ENCODE measurements at places on chromosomes 12 and 14.

- DNase-seq: no peak
These were observed 114.2 kb downstream of the PCNX1 start for GRCh38 chr14:71021347-71022011.

DNA sequence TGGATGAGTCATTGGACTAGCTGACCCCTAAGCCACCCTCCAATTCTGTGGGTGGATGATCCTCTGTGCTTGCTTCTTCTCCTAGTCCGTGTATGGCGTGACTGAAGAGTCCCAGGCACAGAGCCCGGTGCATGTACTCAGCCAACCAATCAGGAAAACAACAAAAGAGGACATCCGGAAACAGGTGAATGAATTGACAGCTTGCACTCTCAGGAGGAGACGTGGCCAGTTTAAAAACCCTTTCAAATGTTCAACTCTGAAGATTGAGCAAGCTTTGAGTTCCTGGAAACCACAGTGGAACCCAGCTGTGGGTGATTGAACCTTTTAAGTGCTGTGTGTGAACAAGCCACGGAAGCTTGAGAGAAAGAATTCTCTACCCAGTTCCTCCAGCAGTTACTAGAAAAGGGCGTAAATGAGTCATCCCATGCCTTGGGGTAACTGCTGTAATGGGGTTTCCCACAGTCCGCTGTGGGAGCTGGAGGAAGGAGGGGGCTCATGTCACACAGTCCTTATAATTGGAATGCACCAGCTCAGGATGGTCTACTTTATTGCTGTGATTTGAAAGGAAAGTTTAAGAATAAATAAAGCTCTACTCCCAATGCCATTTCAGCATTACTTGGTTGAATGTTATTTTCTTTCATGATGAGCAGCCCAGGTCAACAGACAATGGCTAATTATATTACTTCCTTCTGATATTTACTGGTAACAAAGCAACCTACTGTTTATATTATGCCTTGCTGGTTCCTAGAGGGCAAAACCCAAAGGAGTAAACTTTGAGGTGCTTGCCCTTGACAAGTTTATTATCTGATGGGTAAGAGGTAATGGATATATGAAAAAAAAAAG, 417.0 kb downstream of the DPF3 start:
- peak; percentile 8 for DNase-seq

DNA sequence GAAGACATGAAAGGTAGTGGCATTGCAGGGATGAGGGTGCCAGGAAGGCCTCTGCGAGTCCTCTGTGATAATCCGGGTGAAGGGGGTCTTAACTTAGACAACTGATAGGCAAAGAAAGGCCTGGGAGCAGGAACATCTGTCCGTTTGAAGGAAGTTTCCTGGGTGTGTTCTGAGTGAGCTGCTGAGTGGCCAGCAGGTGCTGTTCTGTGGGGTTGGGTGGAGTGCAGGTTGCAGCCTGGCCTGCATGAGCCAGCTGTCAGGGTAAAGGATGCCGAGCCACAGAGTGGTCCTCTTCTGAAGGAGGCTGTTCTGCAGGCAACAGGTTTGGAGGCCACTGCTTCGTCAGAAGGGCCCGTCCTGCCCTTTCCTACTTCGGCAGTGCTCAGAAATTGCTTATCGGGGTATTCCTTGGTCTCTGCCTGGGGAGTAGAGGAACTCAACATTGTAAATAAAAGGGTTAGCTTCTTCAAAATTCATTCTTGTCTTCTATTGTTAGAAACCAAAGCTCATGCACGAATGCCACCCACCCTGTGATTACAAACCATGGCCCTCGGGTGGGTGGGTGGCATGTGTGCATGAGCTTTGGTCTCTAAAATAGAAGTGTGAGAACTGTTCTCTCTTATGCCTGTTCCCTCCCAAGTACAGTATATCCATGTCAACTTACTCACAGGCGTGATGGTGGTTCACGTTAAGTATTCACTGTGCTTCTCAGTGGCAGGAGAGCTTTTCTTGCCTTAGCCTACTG, 118.9 kb downstream of the CHST11 start:
- no peak for DNase-seq

- no peak for DNase-seq
These were observed 232.8 kb downstream of the SLC2A13 start for GRCh38 chr12:39873065-39873464.

DNA sequence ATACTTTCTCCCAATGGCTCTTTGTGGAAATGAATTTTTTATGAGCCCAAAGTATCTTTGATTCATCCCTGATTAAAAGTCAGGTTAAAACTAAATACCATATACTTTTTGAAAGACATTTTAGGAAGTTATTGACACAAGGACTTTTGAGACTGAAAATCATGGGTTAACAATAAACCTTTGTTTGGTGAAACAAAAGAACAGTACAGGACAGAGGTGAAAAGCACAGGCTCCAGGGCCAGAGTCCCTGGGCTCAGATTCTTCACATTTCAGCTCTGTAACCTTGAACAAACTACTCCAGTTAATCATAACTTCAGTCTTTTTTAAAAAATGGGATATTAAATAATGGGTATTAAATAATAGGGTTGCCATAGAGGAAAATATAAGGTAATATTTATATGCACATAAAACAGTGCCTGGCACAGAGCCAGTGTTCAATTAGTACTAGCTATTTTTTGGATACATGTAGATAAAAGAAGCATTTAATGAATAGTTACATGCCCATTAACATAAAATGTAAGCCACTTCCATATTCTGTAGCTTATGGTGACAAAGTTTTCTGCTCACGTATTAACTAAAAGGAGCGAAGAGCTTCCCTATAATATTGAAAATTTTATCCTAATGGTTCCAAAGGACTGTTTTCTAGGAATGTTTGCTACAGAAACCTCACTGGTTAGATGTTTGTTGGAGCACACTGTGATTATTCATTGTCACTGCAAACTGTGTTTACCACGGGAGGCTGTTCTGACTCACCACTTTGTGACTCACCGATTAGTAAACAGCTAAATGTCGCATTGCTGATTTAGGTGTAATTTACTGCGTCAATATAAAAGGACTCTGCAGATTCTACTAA, 255.4 kb downstream of the DAD1 start:
- no peak for DNase-seq

GRCh38 chr14:53037016-53037415, 86.2 kb upstream of the FERMT2 start:
- DNase-seq: no peak

DNA sequence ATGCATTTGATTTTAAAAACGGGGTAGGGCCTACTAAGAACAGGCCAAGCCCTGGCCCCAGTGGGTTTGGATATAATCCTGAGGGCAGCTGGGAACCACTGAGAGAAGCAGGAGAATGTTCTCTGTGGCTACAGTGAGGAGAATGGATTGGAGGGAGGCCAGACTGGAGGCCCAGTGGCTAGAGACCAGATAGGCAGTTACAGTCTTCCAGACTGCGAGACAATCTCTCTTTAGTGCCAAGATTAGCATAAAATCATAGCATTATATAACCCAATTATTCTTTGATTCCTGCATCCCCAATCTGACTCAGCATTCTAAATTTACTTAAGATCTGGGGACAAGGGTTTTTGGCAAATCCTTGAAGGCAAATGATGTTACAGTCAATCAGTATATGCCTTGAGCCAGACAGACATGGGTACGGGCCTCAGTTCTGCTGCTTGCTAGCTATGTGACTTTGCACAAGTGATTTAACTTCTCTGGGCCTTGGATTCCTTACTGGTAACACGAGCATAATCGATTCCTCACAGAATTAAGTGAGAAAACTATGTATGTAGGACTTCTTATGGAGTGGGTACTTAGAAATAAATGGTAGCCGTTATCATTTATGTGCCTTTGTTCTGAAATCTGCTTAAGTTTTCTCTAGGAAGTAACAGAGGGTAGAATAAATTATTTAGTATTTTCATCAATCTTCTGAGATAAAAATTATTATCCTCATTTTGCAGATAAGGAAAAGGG, 18.3 kb downstream of the NINJ2 start:
- no peak for DNase-seq

GRCh38 chr12:78324234-78324633, 493.5 kb downstream of the NAV3 start:
- no peak for DNase-seq

- DNase-seq: no peak
These were observed 7.3 kb upstream of the CLMN start for GRCh38 chr14:95326987-95327386.

All from T-helper 17 cell (primary cell).